ENCODE measurements at places on chromosomes 16 and 17. TPM values are rescaled to one million over a fixed set of nuclear protein-coding genes. Genes with fewer than 3 reads are reported as not detected.

Gene ANKS4B
- total RNA-seq: not detected

DNA sequence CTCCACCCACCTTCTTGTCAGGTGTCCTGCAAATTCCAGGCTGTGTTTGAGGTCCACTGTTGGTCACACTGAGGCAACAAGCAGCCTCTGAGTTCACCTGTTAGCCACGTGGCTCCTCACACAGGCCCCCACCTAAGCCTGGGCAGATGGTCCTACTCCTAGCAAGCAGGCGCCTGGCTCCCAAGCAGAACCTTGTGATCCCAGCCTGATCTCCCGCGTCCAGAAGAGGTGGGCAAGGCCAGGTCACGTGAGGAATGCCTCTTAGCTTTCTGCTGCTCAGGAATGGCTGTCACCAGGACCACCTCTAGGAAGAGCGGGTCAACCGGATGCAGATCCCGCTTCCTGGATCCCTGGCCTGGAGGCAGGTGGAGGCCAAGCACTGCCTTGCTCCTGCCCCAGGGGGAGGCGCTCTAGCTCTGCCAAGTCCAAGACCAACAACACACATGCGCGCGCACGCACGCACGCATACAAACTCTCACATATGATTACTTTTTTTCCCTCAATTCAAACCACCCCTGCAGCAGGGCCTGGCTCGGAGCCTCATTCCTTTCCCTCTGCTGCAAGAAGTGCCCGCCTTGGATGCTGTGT, 9.5 kb downstream of the CYB561 start:
- H3K4me1 ChIP-seq: peaks cover 70% of the 10 kb centered on the region
- H3K36me3 ChIP-seq: no peaks in the 10 kb centered on the region
- H3K4me3 ChIP-seq: no peak overlapping the region
- DNase-seq: no peak
- no peaks in the 10 kb centered on the region for H3K27me3 ChIP-seq
- H3K27ac ChIP-seq: peak overlapping the region; percentile 68

DNA sequence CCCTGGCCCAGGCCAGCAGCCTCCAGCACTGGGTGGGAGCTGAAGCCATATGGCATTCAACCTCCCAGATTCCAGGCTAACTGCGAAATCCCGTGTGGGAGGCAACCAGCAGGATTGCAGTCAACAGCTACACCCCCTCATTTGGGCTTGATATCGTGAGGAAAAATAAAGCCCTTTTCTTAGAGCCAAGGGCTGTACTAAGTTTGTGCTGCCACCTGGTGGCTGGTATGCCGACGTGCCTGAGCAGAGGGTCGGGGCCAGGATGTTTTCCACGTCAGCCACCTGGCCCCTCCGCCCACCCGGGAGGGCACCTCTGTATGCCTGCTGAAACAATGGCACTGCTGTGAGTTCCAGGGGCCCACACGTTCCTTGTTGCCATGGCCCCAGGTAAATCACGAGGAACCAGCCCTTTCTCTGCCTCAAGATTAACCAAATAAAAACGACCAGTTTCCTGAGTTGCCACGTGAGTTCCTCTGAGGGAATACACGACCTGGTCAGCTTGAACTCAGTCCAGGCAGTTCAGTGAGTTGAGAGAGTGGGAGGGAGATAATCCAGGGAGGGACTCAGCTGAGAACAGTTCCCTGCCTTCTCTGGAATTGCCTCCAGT, 9.0 kb downstream of the TMEM98 start:
- H3K27ac ChIP-seq: no peak overlapping the region
- H3K4me3 ChIP-seq: no peak overlapping the region
- DNase-seq: peak; percentile 20
- H3K36me3 ChIP-seq: no peaks in the 10 kb centered on the region
- H3K4me1 ChIP-seq: no peaks in the 10 kb centered on the region
- H3K27me3 ChIP-seq: peaks cover 5% of the 10 kb centered on the region

DNA sequence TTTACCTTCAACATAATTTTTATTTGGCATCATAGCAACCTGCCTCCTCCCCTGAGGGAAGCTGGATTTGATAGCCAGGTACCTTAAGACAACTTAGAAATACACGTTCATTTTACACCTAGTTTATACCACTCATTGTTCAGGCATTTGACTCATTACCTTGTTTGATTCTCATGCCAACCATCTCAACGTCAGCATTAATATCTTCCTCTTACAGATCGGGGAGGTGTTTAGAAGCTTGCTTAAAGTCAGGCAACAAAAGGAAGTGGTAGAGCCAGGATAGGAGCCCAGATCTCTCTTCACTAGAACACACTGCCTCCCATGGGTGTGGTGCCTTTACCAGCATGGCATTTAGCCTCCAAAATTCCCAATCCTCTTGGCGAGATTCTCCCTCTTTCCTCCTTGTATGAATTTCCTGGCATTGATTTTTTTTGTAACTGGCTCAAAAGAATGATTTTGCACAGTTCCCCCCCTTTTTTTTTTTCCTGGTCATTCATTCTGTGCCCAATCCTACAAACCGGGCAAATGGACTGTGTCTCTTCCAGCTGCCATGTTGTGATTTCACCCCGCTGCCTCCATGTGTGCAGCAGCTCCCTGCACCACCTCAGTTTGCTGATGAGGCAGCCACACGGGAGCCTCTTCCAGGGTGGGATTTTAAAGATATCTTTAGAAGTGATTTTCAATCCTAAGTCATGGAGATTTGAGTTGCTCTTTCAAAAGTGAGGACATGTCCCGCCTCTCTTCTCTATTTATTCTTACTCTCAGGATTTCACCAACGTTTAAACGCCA, 383.6 kb downstream of the UTP18 start:
- H3K4me1 ChIP-seq: no peaks in the 10 kb centered on the region
- H3K4me3 ChIP-seq: no peak overlapping the region
- no peak overlapping the region for H3K27ac ChIP-seq
- no peaks in the 10 kb centered on the region for H3K36me3 ChIP-seq
- 0 out of 2 replicates have a peak, but pooled peaks cover 4% of the 10 kb centered on the region for H3K27me3 ChIP-seq
- DNase-seq: no peak

DNA sequence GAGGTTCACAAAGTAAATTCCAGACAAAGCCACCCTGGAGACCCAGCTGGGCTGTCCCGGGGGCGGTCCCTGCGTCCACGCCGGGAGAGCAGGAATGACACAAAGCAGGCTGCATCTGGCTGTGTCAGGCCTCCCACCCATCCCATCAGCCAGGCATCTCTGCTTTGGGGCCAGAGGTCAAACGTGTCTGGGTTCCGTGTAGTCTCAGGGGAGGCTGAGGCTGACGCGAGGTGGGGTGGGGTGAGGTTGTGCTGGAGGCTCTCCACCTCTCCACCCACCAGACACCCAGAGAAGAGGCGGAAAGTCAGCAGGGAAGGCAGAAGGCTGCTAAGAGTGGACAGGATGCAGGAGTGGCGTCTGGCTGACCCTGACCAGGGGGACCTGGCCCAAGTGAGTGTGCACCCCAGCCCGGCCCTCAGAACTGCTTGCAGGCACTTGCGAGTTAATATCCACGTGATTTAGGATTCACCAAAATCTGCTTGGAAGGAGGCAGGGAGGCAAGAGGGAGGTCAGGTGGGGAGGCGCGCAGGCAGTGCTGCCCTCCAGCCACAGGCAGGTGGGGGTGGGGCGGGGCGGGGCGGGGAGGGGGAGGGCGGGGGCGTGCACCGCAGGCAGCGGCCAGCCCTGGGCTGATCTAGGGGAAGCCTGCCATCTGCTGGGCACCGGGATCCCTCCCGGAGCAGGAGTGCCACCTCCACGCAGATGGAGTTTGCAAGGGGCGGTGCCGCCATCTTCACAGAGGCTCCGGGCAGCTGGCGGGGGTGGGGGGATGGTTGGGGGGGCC, 44.3 kb downstream of the TBC1D16 start:
- H3K27me3 ChIP-seq: no peaks in the 10 kb centered on the region
- no peak for DNase-seq
- peaks cover 72% of the 10 kb centered on the region for H3K4me1 ChIP-seq
- H3K36me3 ChIP-seq: no peaks in the 10 kb centered on the region

Data from Panc1 (cell line).